ENCODE measurements at places on chromosomes 7 and 10.

DNA sequence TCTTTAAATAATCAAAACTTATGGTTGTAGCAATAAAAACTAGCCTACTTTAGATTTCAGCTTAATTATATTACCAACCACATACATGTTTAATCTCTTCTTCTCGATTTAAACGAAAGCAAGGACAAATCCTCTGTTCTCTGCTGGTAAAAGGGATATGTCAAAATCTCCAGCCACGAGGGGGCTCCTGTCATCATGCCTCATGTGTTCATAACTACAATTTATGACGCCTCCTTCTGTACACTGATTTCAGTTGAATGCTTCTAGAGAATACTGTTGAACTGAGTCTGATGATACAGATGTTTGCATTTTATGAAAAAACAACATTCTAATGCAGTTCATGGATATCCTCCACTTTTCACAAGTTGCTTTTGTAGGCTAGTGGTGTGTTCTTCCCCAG is 220.0 kb upstream of the DPP6 start:
- no peak for DNase-seq

DNA sequence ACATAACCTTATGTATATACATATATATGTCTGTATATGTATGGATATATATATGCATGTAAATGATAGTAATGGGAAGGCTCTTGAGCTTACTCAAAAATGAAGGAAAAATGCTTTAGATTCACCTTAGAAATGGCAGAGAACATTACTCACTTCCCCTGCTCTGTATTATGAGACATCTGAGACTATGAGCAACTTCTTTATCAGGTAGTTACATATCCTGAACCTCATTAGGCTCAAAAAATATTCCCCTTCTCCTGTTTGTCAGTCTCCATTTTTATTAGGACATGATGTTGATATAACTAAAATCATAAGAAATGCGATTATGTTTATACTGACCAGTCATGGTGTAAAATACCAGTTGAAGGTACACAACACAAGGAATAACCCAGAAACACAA is 800.1 kb upstream of the ZWINT start:
- DNase-seq, result no peak

GRCh38 chr7:150994838-150995510 is 4.2 kb downstream of the NOS3 start:
- no peak for DNase-seq

DNA sequence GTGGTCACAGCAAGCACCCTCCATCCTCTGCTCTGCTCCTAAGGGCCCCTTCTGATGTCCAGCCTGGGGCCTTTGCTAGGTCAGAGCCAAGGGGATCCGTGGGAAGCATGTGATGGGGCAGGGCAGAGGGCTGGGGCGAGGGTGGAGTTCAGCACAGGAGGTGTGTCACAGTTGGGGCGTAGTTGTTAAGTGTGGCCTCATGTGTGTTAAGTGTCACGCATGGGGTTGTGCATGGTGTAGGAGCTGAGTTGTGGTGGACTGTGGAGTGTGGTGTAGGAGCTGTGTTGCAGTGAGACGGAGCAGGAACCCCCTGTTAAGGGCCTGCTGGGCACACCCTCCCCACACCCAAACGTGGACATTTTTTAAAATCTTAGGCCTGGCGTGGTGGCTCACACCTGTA is 248.0 kb downstream of the USP6NL start:
- no peak for DNase-seq

DNA sequence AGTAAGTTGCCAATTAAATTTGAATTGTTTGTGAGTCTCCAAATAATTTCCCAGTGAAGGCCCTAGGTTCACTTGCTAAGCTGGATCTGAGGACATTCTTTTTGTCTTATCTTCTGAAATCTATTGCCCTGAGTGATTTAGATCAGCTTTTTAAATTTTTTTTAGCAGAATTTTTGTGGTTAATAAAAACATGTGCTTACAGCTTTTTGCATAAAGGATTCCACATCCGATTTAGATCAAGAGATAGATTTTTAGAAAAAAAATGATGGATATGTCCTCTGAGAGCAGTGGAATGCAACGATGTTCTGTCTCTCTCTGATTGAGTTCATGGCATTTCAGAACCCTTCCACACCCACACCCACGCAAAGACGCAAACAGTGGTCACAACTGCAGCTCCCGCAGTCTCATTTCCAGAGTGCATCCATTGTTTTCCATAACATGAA is 358.8 kb downstream of the SUGCT start:
- no peak for DNase-seq

DNA sequence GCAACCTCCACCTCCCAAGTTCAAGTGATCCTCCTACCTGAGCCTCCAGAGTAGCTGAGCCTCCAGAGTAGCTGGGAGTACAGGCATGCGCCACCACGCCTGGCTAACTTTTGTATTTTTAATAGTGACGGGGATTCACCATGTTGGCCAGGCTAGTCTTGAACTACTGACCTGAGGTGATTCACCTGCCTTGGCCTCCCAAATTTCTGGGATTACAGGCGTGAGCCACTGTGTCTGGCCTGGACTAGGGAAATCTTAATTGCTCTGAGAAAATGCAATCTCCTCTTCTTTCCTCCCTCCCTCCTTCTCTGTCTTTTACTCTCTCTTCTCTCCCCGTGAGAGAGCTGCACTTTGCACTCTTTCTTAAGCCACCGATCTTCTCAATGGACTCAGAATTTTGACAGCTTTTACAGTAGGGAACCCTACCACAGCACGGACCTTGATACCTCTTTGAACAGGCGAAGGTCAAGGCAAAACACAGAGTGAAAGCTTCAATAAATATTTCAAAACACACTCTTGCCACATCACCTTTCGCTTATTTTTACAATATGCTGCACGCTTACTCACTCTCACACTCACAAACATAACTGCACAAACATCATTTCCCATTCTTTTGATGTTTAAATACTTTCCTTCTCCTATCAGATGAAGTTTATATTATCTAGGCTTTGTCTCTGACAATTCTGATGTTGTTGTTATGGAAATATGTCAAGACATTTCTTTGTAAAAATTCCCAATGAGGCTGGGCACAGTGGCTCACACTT is 173.4 kb upstream of the NRP1 start:
- DNase-seq, result no peak

DNA sequence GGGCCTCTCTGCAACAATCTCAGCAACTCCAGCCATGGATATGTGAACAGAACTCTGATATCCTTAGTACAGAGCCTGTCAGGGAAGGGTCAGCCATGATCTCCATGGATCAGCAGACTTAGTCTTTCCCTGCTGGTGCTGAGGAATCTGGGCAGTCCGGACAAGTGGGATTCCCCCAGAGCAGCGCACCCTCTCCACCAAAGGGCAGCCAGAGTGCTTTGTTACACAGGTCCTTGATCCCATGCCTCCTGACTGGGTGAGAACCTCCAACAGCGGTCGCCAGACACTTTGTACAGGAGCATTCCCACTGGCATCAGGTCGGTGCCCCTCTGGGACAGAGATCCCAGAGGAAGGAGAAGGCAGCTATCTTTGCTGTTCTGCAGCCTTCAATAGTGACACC is 38.9 kb downstream of the TPK1 start:
- no peak for DNase-seq

DNA sequence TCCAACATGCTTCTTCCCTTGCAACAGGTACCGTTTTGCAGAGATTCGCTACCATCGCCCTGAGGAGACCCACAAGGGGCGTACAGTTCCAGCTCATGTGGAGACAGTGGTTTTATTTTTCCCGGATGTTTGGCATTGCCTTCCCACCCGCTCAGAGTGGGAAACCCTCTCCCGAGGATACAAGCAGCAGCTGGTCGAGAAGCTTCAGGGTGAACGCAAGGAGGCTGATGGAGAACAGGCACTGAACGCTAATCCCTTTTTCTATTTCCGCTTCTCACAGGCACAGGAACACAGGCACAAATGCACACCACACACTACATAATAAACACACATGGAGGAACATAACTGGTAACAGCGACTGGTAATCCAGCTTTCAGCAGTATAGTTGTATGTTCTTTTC is 35.2 kb downstream of the CCAR1 start:
- DNase-seq, result no peak

DNA sequence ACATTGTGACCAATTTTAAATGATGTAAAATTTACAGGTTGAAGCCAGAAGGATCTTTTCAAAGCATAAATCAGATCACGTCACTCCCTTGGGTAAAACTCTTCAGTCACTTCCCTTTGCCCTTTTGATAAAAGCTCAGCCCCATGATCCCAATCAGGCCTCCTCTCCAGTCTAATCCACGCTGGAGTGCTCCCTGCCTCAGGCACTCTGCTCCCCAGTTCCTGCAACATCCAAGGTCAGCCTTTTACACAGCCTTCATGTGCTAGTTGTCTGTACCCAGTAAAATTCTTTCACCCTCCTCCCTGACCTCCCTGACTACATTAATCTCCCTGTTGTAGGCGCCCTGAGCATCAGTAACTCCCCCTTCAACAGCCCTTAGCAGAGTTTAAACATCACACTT is 14.1 kb downstream of the ELMO1 start:
- no peak for DNase-seq

GRCh38 chr7:127884066-127884559 is 147.1 kb downstream of the LRRC4 start:
- no peak for DNase-seq

DNA sequence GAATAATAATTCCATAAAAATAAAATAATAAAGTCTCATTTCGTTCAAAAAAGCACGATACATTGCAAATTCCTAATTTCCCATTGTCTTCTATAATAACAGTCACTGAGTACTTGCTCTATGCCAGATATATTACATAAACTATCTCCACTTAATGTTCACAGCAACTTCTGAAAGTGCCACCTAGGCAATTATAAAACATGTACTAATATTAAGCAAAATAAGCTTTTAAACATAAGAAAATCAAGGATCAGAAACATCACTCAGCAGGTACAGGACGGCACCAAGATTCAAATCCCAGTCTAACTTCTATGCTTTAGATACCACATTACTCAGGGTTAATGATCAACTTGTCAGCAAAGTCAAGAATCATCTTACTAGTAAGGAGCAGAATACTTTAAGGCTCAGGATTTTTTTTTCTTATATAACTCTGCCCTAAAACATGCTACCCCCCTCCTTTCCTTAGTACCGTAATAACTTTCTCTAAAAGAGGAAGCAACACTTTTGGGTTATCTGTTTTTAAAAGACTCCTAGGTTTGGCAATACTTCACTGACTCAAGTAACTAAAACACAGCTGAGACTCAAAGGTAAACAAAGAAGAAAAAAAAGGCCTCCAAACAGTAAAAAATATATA is 51.3 kb downstream of the USP6NL start:
- no peak for DNase-seq

- DNase-seq, result no peak
These were observed 343.0 kb upstream of the PCDH15 start for GRCh38 chr10:55144001-55144400.

DNA sequence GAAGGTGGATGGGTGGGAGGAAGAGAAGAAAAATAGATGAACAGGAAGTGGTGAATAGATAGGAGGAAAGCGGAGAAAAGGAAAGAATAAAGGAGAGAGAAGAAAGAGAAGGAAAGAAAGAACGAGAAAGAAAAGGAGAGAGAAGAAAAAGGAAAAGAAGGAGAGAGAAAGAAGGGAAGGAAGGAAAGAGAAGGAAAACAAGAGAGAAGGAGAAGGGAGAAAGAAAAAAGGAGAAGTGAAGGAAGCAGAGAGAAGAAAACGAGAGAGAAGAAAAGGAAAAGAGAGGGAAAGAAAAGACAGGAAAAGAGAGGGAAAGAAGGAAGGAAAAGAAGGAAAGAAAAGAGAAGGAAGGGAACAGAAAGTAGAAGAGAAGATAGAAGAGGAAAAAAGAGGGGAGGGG is 211.8 kb downstream of the DIP2C start:
- no peak for DNase-seq

DNA sequence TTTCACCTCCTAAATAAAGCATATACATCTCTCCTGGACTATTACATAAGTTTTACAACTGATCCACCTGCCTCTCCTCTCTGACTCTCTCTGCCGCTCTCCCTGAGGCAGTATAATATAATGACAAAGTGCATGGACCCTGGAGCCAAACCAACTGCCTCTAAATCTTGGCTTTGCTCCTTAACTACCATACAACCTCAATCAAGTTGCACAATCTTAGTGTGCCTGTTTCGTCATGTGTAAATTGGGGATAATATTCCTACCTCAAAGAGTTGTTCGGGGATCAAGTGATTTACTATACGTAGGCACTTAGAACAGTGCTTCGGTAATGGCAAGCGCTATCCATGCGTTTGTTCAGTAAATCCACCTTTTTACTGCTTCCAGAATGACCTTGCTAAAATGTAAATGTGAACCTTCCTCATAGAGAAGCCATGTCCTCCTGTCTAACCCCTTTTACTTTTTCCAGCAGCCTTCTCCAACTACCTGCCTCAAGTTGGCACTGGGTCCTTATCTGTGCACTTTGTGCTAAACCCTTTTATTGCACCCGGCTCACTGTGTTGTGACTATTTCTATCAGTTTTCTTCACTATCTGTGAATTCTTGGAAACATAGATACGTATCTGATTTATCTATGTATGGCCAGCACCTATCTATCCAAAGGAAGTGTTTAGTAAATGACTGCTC is 30.6 kb upstream of the DLD start:
- DNase-seq, result no peak

- no peak for DNase-seq
These were observed 161.8 kb downstream of the MGMT start for GRCh38 chr10:129628823-129629222.

- no peak for DNase-seq
These were observed 1.1 kb upstream of the ZNF467 start for GRCh38 chr7:149774237-149775175.

- DNase-seq, result no peak
These were observed 143.6 kb downstream of the CDK14 start for GRCh38 chr7:90739716-90740115.

- DNase-seq, result no peak
These were observed 155.7 kb downstream of the JAZF1 start for GRCh38 chr7:28024786-28025334.

- DNase-seq, result no peak
These were observed 105.0 kb upstream of the PPP2R2D start for GRCh38 chr10:131795761-131796160.

DNA sequence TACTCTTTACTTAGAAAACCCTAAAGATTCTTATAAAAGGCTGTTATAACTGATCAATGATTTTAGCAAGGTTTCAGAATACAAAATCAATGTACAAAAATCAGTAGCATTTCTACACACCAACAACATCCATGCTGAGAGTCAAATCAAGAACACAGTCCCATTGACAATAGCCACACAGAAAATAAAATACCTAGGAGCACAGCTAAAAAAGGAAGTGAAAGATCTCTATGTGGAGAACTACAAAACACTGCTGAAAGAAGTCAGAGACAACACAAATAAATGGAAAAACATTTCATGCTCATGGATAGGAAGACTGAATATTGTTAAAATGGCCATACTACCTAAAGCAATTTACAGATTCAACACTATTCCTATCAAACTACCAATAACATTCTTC is 427.0 kb downstream of the KCNMA1 start:
- no peak for DNase-seq

GRCh38 chr10:58311026-58311425 is 23.8 kb upstream of the UBE2D1 start:
- no peak for DNase-seq

GRCh38 chr7:151796091-151796870 is 80.6 kb downstream of the PRKAG2 start:
- no peak for DNase-seq

- no peak for DNase-seq
These were observed 24.8 kb downstream of the OR9A2 start for GRCh38 chr7:143002106-143002505.

GRCh38 chr7:105032553-105033214 is 18.7 kb downstream of the KMT2E start:
- no peak for DNase-seq

GRCh38 chr10:78895469-78895868 is 173.3 kb upstream of the ZMIZ1 start:
- DNase-seq, result no peak

Measured in left forelimb (tissue), 1 donor.